Amygdala (tissue), 56 donors: ENCODE measurements at places on chromosomes 2 and 18.

DNA sequence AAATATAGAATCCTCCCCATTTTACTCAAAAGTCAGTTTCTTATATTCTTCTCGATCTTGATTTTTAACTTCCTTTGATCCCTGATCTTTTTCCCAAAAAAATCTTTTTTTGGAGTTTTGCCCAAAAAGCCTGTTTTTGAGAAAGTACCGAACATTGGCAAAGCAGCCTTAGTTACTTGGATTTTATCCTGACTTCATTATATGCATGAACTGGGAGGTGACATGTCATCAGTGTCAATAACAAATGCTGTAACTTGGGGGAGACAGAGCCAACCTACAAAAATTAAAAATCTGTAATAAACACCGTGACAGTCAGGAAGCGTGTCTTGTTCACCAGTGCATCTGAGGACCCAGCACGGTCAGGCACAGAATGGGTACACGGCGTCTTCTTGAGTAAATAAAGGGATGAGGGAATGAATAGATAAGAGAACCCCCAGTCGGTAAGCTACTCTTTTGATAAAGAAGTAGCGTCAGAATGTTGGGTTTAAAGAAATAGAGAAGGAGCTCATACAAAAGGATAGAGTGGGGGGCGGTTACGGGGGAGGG, 24.9 kb downstream of the TRAPPC12 start:
- no peak for DNase-seq

- no peak for DNase-seq
These were observed 63.2 kb downstream of the MBD2 start for GRCh38 chr18:54161267-54161666.

GRCh38 chr2:25885933-25886332, 7.6 kb upstream of the ASXL2 start:
- DNase-seq: no peak

DNA sequence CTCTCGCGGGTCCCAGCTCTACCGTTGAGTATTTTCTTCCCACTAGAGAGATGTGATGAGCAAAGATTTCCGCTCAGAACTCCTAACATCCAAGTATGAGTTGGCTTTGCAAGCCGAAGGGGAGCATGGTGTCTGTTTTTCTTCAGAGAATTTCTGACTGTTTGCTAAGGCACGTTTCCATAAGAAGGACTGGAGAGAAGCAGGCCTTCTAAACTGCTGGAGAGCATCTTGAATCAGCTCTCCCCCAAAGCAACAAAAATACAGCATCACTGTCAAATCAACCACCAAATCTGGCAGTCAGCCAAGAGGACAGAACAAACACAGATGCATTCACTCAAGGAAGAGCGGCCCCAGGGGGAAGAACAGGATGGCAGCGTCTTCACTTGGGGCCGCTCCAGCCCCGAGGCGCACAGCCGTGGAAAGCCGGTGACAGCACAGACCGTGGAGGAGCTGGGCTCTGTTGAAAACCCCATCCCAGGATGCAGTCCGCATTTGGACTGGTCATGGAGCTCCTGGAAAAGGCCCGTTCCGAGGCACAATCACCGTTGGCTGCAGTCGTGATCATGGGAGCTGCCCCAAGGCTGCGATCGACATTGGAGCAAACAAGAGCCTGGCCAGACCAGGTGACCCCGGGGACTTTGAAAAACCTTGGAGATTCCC, 101.4 kb downstream of the NFATC1 start:
- no peak for DNase-seq

- DNase-seq: no peak
These were observed 4.2 kb upstream of the SP100 start for GRCh38 chr2:230411570-230412370.

DNA sequence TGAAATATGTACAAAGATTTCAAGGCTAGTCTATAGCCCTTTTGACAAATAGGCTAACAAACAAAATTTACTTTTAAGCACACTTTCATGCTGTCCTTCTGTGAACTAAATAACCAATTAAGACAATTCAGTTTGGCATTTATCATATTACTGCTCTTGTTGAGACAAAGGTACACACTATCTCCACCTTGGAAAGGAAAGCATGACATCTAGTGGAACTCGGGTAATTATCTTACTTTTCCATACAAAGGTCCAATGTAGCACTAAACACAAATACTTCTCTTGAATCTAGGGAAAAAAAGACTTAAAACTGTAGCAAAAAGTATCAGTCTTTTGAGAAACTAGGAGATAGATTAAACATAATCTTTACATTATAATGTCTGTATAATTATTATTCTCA, 125.0 kb upstream of the CD226 start:
- no peak for DNase-seq

DNA sequence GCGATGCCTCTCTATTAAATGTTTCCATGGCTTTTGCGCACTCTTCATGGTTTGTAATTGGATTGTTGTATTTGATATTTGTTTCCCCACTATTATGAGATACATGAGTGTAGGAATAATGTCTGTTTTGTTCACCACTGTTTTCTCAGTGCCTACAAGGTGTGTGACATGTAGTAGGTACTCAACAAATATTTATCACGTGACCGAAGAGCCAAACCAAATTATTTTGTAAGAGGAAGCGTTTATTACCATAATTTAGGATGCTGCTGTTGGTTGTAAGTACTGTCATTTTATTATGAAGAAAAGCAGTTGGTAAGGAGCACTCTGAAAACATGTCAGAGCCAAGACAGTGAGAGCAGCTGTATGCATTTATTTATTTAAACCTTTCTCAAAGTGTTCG, 32.2 kb upstream of the CTLA4 start:
- no peak for DNase-seq

- DNase-seq: no peak
These were observed 316.1 kb upstream of the FANCL start for GRCh38 chr2:58557176-58557575.

DNA sequence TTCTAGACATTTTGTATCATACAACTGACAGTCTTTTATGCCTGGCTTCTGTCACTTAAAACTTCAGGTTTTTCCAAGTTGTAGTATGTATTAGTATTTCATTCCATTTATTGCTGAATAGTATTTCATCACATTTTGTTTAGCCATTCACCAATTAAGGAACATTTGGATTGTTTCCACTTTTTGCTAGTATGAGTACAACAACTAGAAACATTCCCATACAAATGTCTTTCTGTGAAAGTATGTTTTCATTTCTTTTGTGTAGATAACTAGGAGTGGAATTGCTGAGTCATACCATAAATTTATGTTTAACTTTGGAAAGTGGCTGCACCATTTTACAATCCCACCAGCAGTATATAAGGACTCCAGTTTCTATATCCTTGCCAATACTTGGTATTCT, 135.9 kb downstream of the ATAD2B start:
- DNase-seq: no peak

- no peak for DNase-seq
These were observed 401.6 kb downstream of the METTL4 start for GRCh38 chr18:2169656-2170055.

DNA sequence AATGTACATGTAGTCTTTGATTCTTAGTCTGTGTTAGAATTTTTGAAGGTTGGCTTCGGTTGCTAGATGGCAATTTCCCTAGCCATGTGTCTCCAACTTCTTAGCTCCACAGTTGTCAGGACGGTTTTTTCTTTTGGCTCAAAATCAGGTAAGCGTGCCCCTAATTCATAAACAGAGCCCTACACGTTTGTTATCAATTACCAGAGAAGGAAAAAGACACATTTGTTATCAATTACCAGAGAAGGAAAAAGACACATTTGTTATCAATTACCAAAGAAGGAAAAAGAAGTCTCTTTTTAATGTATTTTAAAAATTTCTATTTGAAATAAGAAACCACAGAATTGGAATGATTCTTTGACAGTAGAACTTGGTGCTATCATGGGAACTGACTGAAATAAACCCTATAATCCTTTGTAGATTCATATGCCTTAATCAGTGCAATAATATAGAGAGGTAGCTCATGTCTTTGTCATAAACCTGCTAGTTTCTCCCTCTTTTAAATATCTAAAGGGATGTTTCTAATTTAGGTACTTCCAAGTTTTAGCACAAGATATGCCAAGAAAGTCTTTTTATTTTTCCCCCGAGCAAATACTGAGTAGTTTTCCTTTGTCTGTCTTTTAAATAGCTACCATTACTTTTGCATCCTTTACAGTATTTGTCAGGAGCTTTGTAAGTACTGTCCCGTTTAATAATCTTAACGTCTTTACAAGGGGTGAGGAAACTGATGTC, 35.9 kb downstream of the CAMKMT start:
- no peak for DNase-seq

DNA sequence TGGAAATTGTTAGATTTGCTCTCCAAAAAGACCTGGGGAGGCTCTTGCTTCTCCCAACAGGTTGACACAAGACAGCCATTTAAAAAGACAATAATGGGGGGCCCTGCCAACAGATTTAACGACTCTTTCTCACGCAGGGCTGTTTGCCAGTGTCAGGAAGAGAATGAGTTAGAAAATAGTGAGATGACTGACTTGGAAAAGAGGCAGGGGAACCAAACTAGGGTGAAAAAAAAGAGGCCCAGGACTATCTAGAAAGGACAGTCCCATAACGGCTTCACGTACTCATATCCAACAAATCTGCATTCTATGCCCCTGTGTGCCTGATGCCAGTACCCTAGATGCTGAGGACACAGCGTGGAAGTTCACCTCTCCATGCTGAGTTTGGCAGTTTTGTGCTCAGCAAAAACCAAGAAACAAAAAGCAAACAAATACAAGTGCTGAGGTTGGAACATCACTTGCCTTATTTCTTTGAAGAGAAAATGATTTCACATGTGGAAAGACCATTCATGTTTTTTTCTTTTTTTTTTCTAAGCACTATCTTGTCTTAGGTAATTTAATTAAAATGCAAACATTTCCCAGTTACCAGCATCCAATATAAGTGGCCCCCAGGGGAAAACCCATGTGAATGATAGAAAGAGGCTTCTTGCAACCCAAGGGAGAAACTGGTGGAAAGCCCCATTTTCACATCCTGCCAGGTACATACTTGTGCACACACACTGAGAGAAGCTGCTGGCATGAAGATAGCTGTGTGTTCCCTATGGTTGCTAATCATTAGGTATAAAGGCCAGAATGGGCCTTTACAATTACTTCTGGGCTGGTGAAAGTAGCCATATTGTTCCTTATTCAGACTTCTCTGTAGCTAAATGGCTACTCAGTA, 10.6 kb upstream of the WIPF1 start:
- no peak for DNase-seq

GRCh38 chr2:67267241-67267640, 129.9 kb upstream of the ETAA1 start:
- no peak for DNase-seq

- no peak for DNase-seq
These were observed 1.5 kb downstream of the RNF152 start for GRCh38 chr18:61891271-61891670.

- no peak for DNase-seq
These were observed 274.2 kb downstream of the CDH19 start for GRCh38 chr18:66329716-66330115.

DNA sequence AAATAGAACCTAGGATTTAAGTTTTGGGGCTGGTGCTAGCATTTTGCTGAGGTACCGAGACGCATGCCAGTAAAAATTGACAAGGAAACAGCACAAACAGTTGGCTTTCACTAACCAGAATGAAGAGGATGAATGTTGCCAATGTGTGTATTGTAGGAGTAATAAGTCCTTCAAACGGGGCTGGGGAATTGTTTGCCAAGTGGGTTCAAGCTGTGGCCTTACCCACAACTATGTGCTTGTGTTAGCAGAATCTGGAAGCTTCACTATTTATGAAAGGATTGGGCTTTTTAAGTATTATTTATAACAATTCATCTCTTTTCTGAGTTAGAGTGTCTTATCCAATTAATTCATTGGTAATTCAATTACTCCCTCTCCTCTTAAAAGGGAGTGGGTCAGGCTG, 15.0 kb upstream of the KIF5C start:
- no peak for DNase-seq

DNA sequence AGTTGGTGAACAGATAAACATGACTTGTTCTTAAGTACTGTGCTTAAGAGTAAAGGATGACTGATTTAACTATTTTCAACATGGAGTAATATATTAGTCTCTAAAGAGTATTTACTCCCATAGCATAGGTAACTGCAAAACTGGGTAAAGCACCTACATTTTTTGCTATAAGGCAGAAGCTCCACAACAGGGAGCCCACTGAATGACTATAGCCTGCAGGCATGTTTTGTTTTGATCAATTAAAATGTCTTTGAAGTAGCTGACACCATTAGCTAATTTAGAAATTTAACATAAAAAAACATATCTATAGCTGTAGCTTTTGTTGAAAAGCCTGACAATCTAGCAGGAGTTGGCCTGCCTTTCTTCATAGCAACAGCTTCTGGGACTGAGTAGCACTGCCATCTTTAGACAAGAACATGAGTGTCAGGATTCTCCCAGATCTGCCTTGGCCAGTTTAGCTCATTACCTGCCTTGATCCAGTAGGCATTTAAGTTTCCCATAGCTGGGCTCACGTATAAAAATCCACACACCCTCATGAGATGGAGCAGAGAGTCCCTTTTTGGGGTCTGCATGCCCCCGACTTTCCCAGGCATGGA, 1935.1 kb upstream of the PIK3C3 start:
- no peak for DNase-seq

- DNase-seq: no peak
These were observed 52.0 kb upstream of the ARL4C start for GRCh38 chr2:234548695-234549420.

- no peak for DNase-seq
These were observed 5.8 kb downstream of the MYO5B start for GRCh38 chr18:50189160-50189559.

DNA sequence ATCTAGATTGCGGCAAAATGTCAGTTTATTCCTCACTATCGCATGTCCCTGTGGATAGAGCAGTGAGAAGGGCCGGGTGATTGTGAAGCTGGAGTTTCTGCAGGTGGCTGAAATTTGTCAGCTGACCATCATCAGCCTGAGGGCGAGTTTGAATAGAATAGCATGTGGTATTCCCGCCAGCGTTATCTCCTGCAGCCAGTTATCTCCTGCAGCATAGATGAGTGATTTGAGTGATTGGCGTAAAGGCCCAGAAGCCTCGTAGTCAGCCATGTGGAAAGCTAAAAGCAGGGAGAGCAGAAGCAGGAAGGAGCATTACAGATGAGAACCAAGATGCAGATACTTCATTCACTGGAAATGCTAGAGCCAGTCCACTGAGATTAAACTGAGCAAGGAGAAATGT, 65.5 kb downstream of the CABLES1 start:
- no peak for DNase-seq

DNA sequence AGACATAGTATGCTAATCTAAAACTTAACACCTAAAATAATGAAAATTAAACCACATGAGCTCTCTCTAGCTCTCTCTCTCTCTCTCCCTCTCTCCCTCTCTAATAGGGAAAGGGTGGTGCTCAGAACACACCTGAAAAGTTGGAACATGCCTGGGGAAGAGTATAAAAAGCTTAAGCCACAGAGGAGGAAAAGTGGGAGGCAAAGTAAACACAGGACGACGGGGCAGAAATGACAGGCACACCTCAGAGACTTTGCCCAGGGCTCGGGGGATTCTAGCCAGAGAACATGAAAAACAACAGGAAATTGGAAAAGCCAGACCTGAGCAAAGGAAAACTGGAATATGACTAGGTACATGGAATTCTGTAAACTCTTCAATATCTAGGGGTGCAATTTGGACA, 666.1 kb downstream of the BCL11A start:
- no peak for DNase-seq

GRCh38 chr2:121471532-121472469, 58.9 kb upstream of the RNU4ATAC start:
- DNase-seq: no peak
